ENCODE measurements at places on chromosomes 3 and 15. TPM values are rescaled to one million over a fixed set of nuclear protein-coding genes. Genes with fewer than 3 reads are reported as not detected.

Gene MITF
- 1.2 TPM for total RNA-seq

Gene MESP1
- 0.26 TPM for total RNA-seq

Gene RPP25
- total RNA-seq, result 24.8 TPM

Gene FYTTD1
- 19.9 TPM for total RNA-seq

Gene GXYLT2
- 35.1 TPM for total RNA-seq

Gene TF
- total RNA-seq, result 1.4 TPM

Gene MED12L
- 0.26 TPM for total RNA-seq

Gene STRIT1
- total RNA-seq, result not detected

Gene RBP2
- total RNA-seq, result not detected

Gene LIPC
- total RNA-seq, result 0.43 TPM

Gene PPP4R2
- total RNA-seq, result 27.3 TPM

Gene NDUFB4
- 126 TPM for total RNA-seq

Gene GPR87
- not detected for total RNA-seq

Gene FURIN
- 51.8 TPM for total RNA-seq

Gene GOLGA6A
- not detected for total RNA-seq

Gene RPP14
- total RNA-seq, result 6.5 TPM

Gene PDCD7
- total RNA-seq, result 20.2 TPM

Gene CLDN16
- not detected for total RNA-seq

Gene CASR
- not detected for total RNA-seq

Gene ACKR2
- total RNA-seq, result 3.9 TPM

Gene RASGRP1
- total RNA-seq, result 1.2 TPM

Gene CA12
- 26.5 TPM for total RNA-seq

Gene ALCAM
- total RNA-seq, result 49.6 TPM

Gene BSN
- 0.12 TPM for total RNA-seq

Gene ZBED2
- under 0.01 TPM for total RNA-seq

Gene BCL6
- total RNA-seq, result 34.6 TPM

Gene GOLGA6L10
- total RNA-seq, result 0.23 TPM

Gene SST
- not detected for total RNA-seq

Gene OXTR
- 4.2 TPM for total RNA-seq

Gene ALDH1A3
- 28.5 TPM for total RNA-seq

Gene MUC20
- not detected for total RNA-seq

Gene ARID3B
- 0.23 TPM for total RNA-seq

Gene ISLR
- total RNA-seq, result 199 TPM

Gene GRK7
- not detected for total RNA-seq

Data from pericardium fibroblast (primary cell).